ENCODE measurements at places on chromosomes 6 and 20. TPM values are rescaled to one million over a fixed set of nuclear protein-coding genes. Genes with fewer than 3 reads are reported as not detected.
A peak's percentile ranks its signal among the peaks of the same experiment; 100 is the strongest.

The B3GALT4 gene
- total RNA-seq: 1.2 TPM

GRCh38 chr20:41029150-41029901 lies 704 bp downstream of the TOP1 start:
- peak; percentile 28 for DNase-seq

The TRIM31 gene
- total RNA-seq: 0.03 TPM

DNA sequence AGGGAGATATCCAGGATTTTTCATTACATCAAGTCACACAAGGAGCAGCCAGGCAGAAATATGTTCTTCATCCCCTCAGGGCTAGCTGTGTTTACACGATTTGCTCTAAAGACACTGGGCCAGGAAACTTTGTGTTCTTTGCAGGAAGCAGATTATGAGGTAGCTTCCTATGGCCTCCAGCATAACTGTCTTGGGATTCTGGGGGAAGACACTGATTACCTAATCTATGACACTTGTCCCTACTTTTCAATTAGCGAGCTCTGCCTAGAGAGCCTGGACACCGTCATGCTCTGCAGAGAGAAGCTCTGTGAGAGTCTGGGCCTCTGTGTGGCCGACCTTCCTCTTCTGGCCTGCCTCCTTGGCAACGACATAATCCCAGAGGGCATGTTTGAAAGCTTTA lies 11.2 kb downstream of the FAM120B start:
- DNase-seq: no peak

The OTOR gene
- not detected for total RNA-seq

The SAMD10 gene
- total RNA-seq: 3.6 TPM

DNA sequence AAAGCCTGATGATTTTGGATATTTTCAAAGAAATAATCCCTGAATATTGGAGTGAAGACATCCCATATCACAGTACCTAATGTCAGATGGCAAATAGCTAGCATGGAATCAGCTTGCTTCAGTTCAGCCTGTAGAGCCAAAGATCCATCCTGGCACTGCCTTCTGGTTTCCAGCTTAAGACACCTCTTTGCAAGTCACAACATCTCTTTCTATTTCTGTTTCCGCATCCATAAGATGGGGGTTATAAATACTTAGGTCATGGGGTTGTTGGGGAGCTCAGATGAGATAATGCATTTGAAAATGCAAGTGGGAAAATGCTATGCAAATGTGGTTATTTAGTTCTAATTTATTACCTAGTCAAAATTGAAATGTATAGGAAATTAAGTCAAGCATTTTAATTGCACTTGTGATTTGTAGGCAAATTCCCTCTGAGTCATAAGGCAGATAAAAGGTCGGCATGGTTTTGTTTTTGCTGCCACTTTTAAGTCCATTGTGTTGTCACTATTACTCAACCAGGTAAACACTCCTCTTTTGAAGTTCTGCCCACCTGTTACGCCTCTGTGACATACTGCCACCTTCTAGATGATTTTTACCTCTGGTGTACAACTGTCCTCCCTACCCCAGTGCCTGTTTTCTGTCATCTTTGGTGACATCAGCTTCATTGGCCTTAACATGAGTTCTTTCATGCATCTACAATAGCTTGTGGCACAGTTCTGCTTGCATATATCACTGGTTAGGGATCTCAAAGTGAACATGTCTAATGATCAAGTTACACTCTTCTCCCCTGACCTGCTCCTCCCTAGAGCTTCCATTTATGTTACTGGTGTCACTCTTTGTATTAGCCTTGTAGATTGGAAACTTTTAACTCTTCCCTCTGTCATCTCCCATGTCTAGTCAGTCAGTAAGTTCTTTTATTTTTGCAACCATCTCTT lies 96.6 kb downstream of the CDKAL1 start:
- DNase-seq: no peak

DNA sequence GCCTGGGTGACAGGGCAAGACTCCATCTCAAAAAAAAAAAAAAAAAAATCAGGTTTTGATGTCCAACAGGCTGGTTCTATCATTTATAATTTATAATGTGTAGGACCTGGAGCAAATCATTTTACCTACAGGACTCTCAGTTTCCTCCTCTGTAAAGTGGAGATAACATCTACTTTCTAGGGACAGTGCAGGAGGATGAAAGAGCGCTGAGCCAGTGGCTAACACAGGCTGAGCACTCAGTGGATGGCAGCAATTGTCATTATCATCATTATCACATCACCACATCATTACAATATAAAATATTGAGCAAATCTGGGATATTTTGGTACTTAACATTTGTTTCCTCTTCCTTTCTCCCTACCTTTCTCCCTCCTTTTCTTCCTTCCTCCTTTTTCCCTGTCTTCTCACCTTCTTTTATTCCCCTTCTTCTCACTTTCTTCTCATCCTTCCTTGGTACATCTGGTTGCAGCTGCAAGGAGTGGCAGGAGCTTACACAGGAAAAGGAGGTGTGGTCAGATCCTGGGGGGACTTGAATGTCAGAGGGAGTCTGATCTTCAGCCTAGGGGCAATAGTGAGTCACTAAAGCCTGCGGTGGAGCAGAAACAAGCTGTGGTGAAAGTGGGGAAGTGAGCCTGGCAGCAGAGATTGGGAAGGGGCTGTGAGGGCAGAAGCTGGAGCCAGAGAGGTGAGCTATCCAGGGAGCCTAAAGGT lies 24.6 kb upstream of the CTNNBL1 start:
- DNase-seq: peak; percentile 51

DNA sequence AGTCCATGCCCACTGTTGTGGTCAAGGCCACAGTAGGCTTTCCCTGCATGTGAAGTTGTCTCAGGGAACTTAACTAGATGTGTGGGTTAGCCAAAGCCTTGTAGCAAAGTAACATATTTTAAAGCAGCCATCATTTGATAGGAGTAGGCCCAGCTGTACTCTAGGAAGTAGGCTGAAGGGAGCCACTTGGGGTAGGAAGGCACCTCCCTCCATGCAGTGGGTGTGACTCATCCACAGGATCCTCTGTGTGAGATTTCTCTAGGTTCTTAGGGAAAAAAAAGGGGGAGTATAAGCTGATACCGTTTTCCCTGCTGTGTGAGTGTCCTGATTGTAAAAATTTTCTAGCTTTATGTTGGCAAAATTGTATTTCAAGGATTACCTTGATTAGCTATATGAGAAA lies 44.7 kb downstream of the VAPB start:
- DNase-seq: peak; percentile 80

DNA sequence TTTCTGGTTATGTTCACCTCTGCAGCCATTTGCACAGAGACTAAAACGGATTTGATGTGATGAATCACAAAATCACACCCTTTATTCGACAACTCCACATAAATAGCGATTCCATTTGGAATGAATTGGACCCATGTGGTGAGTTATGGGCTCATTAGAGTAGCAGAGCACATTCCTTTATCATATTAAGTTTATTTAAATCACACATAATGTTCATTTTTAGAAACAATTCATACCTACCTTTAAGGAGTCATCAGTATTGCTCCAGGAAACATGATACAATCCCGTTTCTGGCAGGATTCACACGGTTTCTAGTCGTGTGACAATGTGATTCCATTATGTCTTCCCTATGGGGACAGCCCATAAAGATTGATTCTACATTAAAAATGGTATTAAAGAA lies 303.5 kb downstream of the CDH4 start:
- no peak for DNase-seq

GRCh38 chr6:40341726-40342125 lies 245.4 kb downstream of the LRFN2 start:
- DNase-seq: no peak

DNA sequence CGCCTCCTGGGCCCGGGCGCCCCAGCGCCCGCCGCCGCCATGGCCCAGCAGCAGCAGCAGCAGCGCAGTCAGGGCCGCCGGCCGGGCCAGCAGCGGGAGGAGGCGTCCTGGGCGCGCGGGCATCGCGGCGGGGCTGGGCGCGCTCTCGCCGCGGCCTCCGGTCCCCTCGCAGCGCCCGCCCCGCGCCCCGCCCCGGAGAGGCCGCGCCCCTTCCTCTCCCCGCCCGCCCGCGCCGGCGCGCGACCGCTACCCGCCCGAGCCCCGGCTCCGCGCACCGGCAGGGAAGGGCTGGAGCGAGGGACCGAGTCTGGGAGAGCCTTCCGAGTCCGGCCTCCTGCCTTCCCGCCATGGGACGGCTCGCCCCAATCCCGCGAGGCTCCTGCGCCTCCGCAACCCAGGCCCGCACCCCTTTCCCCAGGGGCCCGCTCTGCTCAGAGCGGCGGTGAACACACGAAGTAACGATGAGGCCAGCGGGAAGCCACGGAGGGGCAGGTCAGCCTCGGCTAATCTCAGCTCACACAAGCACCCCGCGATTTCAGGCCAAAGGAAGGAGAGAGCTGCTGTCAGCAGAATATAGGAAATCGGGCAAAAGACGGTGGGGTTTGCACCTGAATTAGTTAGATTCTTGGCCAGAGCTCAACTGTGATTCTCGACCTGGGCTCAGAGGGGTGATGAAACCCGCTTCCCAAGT lies at the start of gene TXNDC5:
TSS of gene TXNDC5 (minus strand) at position 135 of the 691 bp plus-strand sequence. CDS start at position 123, 12 bp downstream.
- peak; percentile 21 for DNase-seq

DNA sequence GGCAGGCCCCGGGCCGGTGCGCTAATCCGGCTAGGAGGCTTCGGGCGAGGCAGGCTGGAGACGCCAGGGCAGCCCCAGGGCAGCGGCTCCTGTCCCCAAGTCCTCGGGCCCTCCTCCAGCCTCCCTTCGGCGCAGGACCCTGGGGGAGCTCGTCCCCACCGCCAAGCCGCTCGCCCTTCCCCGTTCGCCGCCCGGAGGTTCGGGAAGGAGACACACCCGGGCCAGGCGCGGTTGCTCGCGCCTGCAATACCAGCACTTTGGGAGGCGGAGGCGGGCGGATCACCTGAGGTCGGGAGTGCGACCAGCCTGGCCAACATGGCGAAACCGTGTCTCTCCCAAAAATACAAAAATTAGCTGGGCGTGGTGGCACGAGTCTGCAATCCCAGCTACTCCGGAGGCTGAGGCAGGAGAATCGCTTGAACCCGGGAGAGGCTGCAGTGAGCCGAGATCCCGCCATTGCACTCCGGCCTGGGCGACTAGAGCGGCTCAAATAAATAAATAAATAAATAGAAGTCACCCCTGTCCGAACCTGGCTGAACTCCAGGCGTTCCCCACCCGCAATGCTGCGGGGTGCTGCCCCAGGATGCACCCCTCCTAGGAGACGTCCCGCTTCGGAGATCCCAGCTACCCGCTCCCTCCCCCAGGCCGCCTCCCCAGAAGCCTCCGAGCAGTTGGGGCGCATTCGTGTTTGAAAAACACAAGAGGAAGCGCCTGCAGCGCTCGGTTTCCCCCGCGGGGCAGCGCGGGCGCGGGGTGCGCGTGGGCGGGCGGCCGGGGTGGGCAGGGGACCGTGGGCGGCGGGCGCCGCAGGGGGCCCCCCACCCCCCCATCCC lies 27.5 kb downstream of the SERPINB9 start:
- no peak for DNase-seq

DNA sequence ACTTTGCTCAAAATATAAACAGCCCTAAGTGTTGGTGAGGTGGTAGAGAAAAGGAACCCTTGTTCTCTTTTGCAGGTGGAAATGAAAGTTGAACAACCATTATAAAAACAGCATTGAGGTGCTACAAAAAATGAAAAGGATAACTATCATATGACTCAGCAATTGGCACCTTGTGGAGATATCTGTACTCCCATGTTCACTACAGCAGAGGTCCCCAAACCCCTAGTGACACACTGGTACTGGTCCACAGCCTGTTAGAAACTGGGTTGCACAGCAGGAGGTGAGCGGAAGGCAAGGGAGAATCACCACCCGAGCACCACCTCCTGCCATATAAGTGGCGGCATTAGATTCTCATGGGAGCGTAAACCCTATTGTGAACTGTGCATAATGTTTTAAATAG lies 267.4 kb upstream of the THEMIS start:
- peak; percentile 20 for DNase-seq

The MYBL2 gene
- 29.7 TPM for total RNA-seq

The PDSS2 gene
- 6.9 TPM for total RNA-seq

GRCh38 chr6:45116714-45117410 lies 211.3 kb upstream of the RUNX2 start:
- DNase-seq: peak; percentile 81

The PGC gene
- not detected for total RNA-seq

DNA sequence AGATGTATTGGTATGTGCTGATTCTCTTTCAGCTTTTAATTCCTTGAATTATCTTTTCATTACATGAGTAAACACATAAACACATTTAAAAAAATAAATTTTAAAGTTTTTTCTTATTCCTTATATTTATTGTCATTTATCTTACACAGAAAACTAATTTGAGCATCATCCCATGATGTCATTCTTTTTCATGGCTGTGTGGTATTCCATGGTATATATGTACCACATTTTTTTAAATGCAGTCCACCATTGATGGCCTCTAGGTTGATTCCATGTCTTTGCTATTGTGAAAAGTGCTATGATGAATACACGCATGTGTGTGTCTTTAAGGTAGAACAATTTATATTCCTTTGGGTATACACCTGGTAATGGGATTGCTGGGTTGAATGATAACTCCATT lies 33.3 kb downstream of the OTOR start:
- DNase-seq: no peak

GRCh38 chr20:4951299-4951698 lies 50.0 kb downstream of the SLC23A2 start:
- peak; percentile 89 for DNase-seq
